ENCODE measurements at places on chromosomes 2 and 18.

GRCh38 chr2:28397043-28397381 is 4.4 kb downstream of the FOSL2 start:
- DNase-seq, result no peak

DNA sequence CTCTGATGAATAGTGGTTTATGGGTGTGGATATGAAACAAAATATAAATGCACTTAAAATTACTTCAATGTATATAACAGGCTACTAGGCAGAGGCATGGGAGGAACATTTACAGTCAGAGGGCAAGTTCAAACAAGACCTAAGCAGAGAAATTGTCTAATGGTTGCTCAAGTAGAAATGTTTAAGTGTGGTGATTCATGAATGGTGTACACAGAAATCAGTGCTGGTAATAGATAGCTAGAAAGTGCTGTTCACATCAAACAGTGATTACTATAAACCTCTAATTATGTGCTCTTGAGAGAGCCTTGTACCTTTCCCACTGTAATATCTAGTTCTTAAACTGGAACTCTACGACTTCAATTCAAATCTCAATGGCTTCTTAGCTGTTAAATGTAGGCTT is 485.1 kb downstream of the NRXN1 start:
- no peak for DNase-seq

DNA sequence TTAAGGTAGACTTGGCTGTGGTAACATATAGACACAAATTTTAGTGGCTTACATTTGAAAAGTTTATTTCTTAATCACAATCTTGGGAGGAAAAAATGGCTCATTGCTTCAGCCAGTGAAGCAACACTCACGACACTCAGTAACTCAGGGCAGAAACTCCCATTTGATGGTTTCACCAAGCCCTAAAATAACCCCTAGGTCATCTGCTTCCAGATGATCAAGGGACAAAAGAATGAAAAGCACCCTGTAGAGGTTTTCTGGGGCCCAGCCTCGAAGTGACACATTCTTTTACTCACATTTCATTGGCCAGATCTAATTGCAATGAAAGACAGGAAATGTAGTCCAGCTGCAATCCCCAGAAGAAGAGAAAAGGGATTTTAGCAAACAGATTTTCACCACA is 275.9 kb downstream of the TMX3 start:
- DNase-seq, result no peak

- DNase-seq, result peak; percentile 4
Observed at GRCh38 chr2:207123335-207123744, 42.4 kb downstream of the KLF7 start.

DNA sequence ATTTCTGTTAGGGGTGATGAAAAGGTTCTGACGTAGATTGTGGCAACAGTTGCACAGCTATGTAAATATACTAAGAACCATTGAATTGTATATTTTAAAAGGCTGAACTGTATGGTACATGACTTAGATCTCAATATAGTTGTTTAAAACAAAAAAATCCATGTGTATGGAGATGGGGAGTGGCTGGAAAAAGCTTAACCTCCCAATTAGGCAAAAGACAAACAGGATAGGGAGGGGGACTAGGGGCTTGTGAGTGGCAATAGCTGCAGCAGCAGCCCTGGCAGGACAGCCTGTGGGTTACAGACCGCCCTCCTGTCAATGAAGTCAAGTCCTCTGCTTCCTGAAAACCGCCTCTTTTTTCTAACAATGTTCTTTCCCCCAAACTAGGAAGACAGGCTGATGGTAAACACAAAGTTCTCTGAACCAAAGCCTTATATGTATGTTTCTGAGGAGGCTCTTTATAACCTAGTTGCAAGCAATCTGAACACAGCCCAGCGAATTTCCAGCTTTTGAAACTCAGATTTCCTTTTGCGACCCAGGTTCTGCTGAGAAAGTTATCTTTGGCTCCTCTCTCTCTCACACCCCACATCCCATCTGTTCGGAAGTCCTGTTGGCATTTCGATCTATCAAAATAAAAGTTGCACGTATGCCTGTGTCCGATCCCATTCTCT is 10.3 kb downstream of the ATP8B1 start:
- DNase-seq, result no peak

DNA sequence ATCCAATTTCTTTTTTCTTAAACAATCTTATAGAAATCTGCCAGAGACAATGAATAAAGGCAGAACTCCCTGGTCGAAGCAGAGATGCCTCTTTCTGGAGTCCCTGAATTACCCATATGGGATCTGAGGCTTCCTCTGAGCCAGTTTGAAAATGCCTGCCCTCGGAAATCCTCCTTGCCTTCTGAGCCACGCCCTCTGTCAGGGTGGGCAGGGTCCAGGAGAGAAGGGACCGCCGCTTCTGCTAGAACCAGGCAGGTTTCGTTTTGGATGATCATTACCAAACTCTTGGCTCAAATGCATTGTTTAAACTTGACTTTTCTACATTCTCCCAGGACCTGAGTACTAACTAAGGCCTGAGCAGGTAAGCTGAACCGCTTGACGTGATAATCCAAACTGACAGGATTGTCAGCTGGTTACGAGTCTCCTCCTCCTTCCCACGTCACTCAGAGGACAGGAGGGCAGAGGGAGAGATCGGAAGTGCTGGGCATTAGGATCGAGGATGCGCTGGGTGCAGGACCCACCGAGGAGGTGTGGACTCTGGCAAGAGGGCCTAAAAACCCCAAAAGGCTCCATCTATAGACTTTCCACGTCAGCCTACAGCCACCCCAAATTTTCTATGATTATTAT is 128.4 kb downstream of the KLHL29 start:
- no peak for DNase-seq

Measured in effector CD4-positive, alpha-beta T cell (primary cell).